ENCODE measurements at places on chromosomes 7 and 10. TPM values are rescaled to one million over a fixed set of nuclear protein-coding genes. Genes with fewer than 3 reads are reported as not detected.

DNA sequence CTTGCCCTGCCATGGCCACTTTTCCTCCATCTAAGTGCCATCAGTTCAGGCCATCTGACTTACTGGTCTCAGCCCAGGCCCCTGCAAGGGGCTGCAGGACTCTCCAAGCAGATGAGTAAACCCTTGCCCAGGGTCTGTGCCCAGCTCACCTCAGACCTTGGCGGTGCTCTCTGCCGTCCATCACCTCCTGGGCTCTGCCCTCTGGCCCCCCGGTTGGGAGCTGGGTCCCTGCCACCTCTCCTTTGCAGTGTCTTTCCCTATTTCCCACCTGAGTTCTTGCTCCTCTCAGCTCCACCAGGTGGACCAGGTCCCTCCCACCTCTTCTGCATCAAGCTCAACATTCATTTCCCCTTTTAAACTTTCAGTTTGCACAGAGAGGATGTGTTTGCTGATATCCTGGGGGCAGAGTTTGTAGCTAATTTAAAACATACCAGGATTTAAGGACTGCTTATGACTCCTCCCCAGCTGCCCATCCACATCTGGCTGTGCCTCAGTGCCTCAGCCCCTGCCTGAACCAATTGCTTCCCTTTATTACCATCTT, 135.5 kb downstream of the SLIT1 start:
- no peak for DNase-seq

HTR7 gene
- 0.23 TPM for polyA plus RNA-seq

DNA sequence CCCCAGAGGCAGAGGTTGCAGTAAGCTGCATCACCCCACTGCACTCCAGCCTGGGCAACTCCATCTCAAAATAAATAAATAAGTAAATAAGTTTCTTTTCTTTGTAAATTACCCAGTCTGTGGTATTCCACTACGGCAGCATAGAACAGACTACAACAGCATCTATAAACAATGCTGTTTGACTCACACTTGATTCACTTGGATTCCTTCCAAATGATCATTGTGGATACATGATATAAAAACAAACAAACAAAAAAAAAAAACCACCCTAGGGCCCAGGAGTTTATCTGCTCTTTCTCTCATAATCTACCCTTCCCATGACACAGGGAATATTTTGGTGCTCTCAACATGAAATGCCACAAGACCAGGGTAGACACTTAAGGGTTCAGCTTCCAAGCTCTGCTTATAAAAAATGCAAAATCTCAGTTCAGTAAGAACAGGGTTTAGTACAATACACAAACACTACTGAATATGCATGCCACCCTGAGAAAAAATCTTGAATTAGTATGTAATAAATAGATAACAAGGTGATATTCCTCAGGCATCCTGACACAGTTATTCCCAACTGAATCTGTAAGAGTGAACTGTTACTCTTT, 200.9 kb downstream of the FAM107B start:
- no peak for DNase-seq

GRCh38 chr7:141701489-141702046, 398 bp downstream of the DENND11 start:
- no peak for DNase-seq

DNA sequence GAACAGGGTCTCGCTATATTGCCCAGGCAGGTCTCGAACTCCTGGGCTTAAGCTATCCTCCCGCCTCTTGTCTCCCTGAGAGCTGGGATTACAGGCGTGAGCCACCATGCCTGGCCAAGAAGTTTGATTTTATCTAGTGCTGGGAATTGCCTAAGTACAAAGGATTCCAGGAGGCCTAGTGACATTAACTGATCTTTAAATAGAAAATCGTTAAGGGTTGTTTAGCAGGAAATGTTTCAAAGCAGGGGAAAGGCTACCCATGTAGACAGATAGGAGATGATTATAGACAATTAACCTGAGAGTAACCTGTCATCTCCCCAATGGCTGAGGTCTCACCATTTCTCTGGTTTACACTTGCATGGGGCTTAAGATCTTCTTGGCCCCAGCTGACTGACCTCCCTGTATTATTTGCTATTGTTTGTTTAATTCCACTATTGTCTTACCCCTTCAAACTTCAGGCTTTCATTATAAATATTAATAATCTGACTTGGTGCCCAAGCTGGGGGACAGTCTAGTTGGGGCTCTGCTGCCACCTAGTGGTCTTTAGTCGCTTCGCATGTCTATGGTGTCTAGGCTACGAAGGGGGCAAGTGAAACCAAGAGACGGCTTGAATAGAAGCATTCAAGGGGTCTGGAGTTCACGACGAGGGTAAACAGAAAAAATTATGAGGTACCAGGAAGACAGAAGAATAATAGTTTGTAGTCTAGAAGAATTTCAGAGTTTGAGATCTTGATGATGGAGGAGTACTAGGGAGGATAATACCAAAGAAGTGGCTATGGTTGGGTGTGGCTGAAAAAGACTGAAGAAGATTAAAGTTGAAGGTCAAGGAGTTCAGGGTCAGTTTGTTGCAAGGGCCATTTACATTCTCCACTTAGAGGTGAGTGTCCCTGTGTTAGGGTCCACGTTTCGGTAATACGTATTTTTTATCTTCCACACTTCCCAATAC, 40.4 kb upstream of the BPGM start:
- DNase-seq = peak; percentile 72

- DNase-seq = no peak
Measured at GRCh38 chr7:38245409-38245977, 27.9 kb downstream of the TARP start.

GRCh38 chr10:100654782-100655325, 90.5 kb upstream of the PAX2 start:
- DNase-seq = no peak

GRCh38 chr7:4076701-4077294, 605.3 kb upstream of the FOXK1 start:
- no peak for DNase-seq

DNA sequence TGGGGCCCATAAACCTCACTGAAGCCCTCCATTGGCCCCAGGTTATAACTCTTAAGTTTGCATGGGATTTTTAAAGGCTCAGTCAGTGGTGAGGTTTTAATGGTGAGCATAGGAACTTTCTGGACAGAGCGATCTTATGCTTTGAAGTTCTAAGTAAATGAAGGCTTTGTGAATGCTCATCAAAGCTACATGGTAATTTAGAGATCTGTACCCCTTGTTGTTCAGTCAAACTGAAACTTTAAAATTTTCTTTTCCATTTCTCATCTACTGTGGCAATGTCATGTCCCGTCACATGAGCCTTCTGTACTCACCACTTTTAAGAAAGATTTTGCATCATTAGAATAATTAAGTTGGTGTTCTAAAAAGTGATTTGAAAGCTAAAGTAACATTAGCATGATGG, 39.9 kb downstream of the CHN2 start:
- no peak for DNase-seq

All from muscle of arm (tissue), 14 donors.